ENCODE measurements at places on chromosomes 5 and 9. TPM values are rescaled to one million over a fixed set of nuclear protein-coding genes. Genes with fewer than 3 reads are reported as not detected.

DNA sequence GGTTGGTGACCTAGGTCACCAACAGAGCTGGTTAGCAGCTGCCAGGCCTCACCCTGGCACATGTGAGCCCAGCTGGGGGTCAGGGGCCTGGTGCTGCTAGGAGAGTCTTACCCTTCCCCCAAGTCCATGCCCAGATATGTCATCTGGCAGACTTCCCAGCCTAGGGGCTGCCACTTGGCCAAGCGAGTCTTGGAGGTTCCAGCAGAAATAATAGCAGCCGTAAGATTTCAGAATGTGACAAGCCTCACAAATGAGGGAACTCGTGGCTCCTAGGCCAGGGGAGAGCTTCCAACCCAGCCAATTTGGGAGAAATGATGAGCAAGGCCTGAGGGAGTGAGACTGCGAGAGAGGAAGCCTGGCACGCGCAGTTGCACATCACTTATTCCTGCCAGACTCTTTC, 11.1 kb downstream of the URM1 start:
- DNase-seq: no peak
- H3K4me3 ChIP-seq: no peak overlapping the region
- no peaks in the 10 kb centered on the region for H3K27me3 ChIP-seq
- peaks cover 8% of the 10 kb centered on the region for H3K4me1 ChIP-seq

- peak overlapping the region; percentile 71 for H3K27ac ChIP-seq
- H3K27me3 ChIP-seq: peaks cover 14% of the 10 kb centered on the region
- H3K36me3 ChIP-seq: no peaks in the 10 kb centered on the region
- H3K4me3 ChIP-seq: peak overlapping the region; percentile 90
- peaks cover 28% of the 10 kb centered on the region for H3K4me1 ChIP-seq
- no peak for DNase-seq
Observed at GRCh38 chr5:132295505-132296411, 1.6 kb downstream of the SLC22A4 start.

DNA sequence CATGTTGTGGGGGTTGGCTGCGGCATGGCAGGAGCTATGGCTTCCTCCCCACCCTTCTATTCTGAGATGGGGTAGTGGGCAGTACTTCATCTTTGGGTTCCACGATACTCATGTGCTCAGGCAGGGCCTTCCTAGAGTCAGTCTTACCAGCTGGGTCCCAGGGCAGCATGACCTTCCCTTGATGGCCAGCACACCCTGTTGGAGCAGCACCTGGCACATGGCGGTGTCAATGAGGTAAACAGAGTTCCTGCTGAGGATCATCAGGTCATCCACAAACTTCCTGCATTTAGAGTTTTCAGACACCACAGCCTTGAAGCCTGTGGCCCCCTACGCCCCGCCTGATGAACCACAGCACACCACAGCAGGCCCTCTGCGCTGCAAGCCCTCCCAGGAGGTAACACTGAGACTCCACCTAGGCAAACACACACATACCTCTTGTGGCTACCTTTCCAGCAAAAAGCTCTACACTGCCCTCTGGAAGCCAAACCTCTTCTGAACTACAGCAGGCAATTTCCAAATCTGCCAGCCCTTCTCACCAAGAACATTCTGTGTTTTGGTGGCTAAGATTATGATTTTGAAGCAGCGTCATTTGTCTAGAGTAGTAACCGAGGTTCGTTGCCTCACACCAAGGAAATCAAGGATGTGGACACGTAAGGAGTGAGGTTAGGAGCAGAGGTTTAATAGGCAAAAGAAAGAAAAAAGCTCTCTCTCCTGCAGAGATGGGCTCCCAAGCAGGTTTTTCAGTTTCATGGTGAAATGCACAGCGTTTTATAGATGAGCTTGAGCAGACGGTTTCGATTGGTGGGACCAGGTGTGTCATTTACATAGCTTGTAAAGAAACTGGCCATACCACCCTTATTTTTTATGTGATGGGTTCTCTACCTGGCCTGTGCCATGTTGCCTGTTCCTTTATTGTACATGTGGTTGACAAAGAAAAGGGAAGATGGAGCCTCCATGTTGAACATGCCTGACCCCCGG, 20.3 kb upstream of the TMEM174 start:
- H3K4me3 ChIP-seq: no peak overlapping the region
- no peak for DNase-seq
- H3K27ac ChIP-seq: no peak overlapping the region
- H3K27me3 ChIP-seq: peaks cover 66% of the 10 kb centered on the region

- H3K4me3 ChIP-seq: no peak overlapping the region
- DNase-seq: no peak
- no peak overlapping the region for H3K27ac ChIP-seq
- H3K4me1 ChIP-seq: no peaks in the 10 kb centered on the region
Observed at GRCh38 chr9:115930472-115930871, 223.1 kb upstream of the PAPPA start.

GRCh38 chr5:37015795-37016666, 139.5 kb downstream of the NIPBL start:
- no peaks in the 10 kb centered on the region for H3K27me3 ChIP-seq
- no peaks in the 10 kb centered on the region for H3K4me1 ChIP-seq
- no peak overlapping the region for H3K4me3 ChIP-seq
- no peaks in the 10 kb centered on the region for H3K36me3 ChIP-seq

DNA sequence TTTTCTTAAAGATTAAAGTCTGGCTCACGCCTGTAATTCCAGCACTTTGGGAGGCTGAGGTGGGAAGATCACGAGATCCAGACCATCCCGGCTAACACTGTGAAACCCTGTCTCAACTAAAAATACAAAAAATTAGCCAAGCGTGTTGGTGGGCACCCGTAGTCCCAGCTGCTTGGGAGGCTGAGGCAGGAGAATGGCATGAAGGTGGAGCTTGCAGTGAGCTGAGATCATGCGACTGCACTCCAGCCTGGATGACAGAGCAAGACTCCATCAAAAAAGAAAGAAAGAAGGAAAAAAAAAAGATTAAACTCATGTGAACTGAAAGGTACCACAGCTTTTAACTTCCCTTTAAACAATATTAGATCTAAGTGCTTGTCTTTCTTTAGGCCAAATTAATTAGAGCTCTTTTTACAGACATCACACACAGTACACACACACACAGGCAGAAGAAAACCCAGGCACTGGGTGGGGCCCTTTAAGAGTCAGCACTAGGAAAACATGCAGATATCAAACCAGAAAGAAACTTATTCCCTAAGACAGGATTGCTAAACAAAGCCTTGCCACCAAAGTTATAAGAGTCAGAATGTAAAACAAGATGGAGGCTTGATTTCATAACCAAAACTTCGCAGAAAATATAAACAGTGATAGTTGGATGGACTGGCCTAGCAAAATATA, 29.3 kb upstream of the UHRF2 start:
- no peaks in the 10 kb centered on the region for H3K4me1 ChIP-seq
- no peak overlapping the region for H3K27ac ChIP-seq
- DNase-seq: no peak
- peaks cover 3% of the 10 kb centered on the region for H3K36me3 ChIP-seq

DNA sequence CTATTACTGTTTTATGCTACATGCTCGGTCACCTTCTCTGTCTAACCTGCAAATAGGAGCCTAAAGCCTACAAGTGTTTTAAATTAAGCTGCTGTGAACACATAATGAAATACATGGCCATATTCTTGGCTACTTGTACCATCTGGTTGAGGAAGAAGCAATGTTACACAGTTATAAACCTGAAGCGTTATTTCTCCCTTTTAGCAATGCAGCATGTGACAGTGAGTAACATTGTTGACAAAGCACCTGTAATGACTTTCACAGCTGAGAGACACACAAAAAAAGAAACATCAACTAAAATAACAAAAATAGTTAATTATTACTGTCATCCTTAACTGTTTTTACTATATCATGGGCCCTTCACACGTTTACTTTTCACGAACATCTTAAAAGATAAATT, 146.9 kb downstream of the RORB start:
- H3K27ac ChIP-seq: no peak overlapping the region
- DNase-seq: no peak
- no peaks in the 10 kb centered on the region for H3K4me1 ChIP-seq

- peaks cover 5% of the 10 kb centered on the region for H3K36me3 ChIP-seq
- peaks cover 77% of the 10 kb centered on the region for H3K4me1 ChIP-seq
- DNase-seq: no peak
- H3K27me3 ChIP-seq: no peaks in the 10 kb centered on the region
- H3K4me3 ChIP-seq: no peak overlapping the region
Observed at GRCh38 chr5:6733411-6734242, 20.4 kb downstream of the TENT4A start.

Gene CCL28
- 24.8 TPM for total RNA-seq
